CD4-positive, alpha-beta memory T cell (primary cell): ENCODE measurements at places on chromosomes 6 and 20. TPM values are rescaled to one million over a fixed set of nuclear protein-coding genes. Genes with fewer than 3 reads are reported as not detected.
A peak's percentile ranks its signal among the peaks of the same experiment; 100 is the strongest.

DNA sequence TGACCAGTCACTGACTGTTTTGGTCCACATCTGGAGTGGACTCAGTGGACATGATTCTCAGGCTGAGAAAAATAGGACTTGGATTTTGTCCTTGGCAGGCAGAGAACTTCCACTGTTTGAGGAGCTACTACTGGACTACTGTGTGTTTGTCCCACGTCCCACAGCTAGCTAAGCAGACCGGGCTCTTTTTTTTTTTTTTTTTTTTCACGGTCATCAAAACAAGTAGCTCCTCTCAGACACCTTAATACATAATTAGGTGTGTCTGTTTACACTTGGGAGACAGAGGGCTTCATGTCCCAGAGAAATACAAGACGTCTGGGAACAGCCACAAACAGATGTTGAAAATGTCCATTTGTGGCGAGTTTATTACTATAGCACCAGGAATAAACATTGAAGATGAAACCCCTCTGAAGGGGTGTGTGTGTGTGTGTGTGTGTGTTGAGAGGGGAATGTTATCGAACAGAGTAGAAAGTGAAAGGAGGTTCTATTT lies 155.0 kb upstream of the SUPT3H start:
- no peak for DNase-seq
- no peak overlapping the region for H3K27ac ChIP-seq
- no peaks in the 10 kb centered on the region for H3K4me1 ChIP-seq
- H3K27me3 ChIP-seq: no peaks in the 10 kb centered on the region

GRCh38 chr20:40241596-40242343 lies 447.3 kb downstream of the MAFB start:
- H3K27ac ChIP-seq: no peak overlapping the region
- DNase-seq: no peak
- H3K4me1 ChIP-seq: no peaks in the 10 kb centered on the region
- no peaks in the 10 kb centered on the region for H3K27me3 ChIP-seq
- no peaks in the 10 kb centered on the region for H3K36me3 ChIP-seq
- no peak overlapping the region for H3K4me3 ChIP-seq

HUS1B gene
- 0.78 TPM for total RNA-seq

TSPO2 gene
- not detected for total RNA-seq

DNA sequence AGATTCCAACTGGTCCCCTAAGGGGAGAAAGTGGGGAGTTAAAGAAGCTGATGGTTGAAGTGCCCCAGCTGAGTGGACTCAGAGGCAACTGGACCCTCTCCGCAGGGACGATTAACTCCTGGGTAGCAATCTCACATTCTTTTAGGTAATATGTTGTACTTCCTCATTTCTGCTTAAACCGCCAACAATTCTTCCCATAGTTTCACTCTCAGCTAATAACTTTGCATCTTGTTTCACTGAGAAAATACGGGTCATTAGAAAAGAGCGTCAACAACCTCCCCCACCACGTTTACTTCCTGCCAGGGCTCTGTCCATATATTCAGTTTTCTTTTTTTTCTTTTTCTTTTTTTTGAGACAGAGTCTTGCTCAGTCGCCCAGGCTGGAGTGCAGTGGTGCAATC lies 39.5 kb upstream of the CHD6 start:
- no peak overlapping the region for H3K4me3 ChIP-seq
- H3K4me1 ChIP-seq: no peaks in the 10 kb centered on the region
- no peak for DNase-seq
- no peak overlapping the region for H3K27ac ChIP-seq
- no peaks in the 10 kb centered on the region for H3K36me3 ChIP-seq
- H3K27me3 ChIP-seq: no peaks in the 10 kb centered on the region

NKX2-2 gene
- not detected for total RNA-seq

DNA sequence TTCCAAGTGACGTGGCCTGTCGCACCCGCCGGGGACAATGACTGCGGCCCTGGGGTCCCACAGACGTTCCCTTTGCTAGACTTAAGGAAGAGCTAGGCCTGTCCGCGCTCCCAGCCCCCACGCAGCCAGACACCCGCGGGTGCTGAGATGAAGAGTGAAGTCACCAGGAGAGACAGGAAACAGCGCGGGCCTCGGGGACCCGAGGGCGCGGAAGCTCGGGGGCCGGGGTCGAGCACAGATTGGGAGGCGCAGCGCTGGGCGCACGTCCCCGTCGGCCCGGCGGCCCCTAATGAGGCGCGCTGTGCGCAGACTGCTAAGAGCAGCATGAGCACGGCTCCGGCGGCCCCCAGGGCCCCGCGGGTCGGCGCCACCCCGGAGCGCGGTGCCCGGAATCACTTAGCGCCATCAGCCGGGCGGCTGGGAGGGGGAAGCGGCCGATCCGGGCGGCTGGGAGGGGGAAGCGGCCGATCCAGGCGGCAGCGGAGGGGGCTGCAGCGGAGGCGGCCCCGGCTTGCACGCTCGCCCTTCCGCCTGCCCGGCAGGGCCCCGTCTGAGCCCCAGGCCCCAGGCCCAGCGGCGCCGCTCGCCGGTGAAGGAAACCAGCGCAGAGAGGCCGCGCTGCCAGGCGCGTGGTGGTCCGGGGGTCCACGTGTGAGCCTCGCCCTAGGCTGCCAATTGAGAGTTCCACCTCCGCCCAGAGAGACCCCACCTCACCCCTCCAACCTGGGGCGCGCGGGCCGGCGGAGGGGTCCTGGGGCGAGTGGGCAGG lies 8.3 kb upstream of the AVP start:
- H3K27me3 ChIP-seq: peaks cover 6% of the 10 kb centered on the region
- no peak overlapping the region for H3K4me3 ChIP-seq
- H3K4me1 ChIP-seq: peaks cover 16% of the 10 kb centered on the region
- peak overlapping the region; percentile 39 for H3K27ac ChIP-seq

DNA sequence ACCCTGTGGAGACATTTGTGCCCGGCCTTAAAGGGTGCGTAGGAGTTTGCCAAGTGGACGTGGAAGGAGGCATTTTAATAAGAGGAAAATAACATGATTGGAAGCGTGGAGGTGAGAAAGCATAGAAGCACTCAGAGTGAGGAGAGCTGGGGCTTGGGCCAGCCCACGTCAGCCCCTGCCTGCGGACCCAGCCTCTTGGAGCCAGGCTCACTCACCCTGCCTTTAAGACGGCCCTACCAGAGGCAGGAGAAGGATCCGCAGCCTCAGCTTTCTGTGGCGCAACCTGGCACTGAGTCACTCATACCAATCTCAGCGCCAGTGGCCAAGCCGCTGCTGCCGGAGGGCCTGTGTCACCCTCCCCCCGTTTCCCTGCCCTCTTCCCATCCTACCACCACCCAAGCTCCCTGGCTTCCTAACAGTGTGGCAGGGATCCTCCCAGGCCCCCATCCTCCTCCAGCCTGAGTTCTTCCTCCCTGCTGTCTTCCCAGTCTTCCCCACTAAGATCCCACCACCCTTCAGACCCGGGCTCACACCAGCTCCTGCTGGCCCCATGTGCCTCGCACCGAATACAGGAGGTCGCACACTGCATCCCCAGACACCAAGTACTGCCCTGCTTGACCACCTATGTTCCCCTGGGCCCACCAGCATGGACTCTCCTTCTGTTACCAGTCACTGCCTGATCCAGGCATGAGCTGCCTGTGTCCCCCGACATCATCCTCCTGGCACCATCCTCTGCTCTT lies 285.2 kb downstream of the UST start:
- no peak for DNase-seq
- no peaks in the 10 kb centered on the region for H3K36me3 ChIP-seq
- H3K27ac ChIP-seq: peak overlapping the region; percentile 36
- H3K4me1 ChIP-seq: peaks cover 51% of the 10 kb centered on the region

DNA sequence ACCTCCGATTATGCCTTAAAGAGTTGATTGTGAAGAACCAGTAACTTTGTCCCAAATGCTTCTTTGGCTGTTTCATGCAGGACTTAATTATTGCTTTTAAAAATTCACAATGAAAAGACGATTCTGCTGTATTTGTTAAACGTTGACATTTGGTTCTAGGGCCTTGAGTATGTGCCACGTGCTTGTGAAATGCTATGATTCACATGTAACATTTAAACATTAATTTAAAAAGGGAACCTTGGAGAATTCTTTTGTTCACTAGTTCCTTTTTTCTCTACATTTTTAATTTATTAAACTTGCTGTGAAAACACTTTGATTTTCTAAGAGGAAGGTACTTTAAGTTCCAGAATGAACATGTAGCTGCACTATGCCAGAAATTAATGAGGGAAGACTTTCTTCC lies 9.5 kb downstream of the GZF1 start:
- no peak overlapping the region for H3K27ac ChIP-seq
- DNase-seq: no peak
- H3K4me1 ChIP-seq: peaks cover 9% of the 10 kb centered on the region
- no peaks in the 10 kb centered on the region for H3K27me3 ChIP-seq

UBD gene
- total RNA-seq: not detected

DNA sequence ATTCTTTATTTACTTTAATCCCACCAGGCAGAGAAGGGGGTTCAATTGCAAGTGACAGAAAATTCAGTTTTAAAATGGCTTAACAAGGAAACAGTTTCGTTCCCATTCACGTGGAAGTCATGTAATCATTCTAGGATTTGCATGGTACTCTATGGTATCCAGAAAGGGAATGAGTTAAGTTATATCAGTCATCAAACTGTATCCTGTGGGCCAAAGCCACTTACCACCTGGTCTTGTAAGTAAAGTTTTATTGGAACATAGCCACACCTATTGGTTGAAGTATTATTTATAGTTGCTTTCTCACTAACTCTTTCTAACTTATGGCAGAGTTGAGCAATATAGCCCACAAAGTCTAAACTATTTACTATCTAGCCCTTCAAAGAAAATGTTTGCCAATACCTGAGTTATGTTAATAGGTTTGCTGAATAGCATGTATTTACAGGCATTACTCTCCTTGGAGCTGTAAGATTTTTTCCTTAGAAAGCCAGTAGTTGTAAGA lies 10.2 kb upstream of the MMS22L start:
- H3K27ac ChIP-seq: no peak overlapping the region
- no peak for DNase-seq
- H3K4me1 ChIP-seq: no peaks in the 10 kb centered on the region

GRCh38 chr6:5540370-5540769 lies 279.1 kb downstream of the FARS2 start:
- DNase-seq: no peak
- no peaks in the 10 kb centered on the region for H3K27me3 ChIP-seq
- no peak overlapping the region for H3K4me3 ChIP-seq
- peaks cover 4% of the 10 kb centered on the region for H3K36me3 ChIP-seq
- no peaks in the 10 kb centered on the region for H3K4me1 ChIP-seq
- no peak overlapping the region for H3K27ac ChIP-seq

DNA sequence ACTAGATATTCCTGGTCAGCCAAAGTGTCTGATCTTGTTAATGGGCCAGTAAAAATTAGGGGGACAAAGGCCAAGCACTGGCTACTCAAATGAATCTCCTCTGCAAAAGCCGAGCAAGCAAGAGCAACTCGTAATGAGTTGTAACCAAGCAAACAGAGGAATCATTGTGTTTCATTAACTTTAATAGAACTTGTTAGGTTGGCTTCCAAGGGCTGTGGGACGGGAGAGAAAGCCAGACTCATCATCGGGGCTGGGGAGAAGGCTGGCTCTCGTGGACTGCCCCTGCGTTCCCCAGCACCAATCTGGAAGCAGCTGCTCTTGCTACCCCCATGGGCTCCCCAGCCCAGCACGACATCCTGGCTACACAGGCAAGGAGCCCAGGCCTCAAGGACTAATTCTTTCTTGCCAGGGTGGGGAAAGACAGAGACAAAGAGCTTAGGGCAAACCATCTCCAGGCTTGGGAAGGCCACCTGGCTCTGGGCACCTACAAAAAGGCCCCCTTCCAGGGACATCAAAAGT lies 10.5 kb upstream of the SCUBE3 start:
- peaks cover 22% of the 10 kb centered on the region for H3K27me3 ChIP-seq
- no peaks in the 10 kb centered on the region for H3K36me3 ChIP-seq
- no peak overlapping the region for H3K27ac ChIP-seq
- no peaks in the 10 kb centered on the region for H3K4me1 ChIP-seq
- no peak for DNase-seq

ZNF831 gene
- 49.0 TPM for total RNA-seq

- H3K27me3 ChIP-seq: no peaks in the 10 kb centered on the region
- peak overlapping the region; percentile 9 for H3K27ac ChIP-seq
- DNase-seq: no peak
- H3K4me1 ChIP-seq: no peaks in the 10 kb centered on the region
- H3K4me3 ChIP-seq: no peak overlapping the region
These were observed 8.4 kb upstream of the COL20A1 start for GRCh38 chr20:63284544-63284949.

SIRPB1 gene
- total RNA-seq: 4.7 TPM

- H3K36me3 ChIP-seq: no peaks in the 10 kb centered on the region
- no peak overlapping the region for H3K27ac ChIP-seq
- H3K27me3 ChIP-seq: no peaks in the 10 kb centered on the region
These were observed 129.2 kb downstream of the PDSS2 start for GRCh38 chr6:107330168-107330567.

TTK gene
- 0.61 TPM for total RNA-seq

DNA sequence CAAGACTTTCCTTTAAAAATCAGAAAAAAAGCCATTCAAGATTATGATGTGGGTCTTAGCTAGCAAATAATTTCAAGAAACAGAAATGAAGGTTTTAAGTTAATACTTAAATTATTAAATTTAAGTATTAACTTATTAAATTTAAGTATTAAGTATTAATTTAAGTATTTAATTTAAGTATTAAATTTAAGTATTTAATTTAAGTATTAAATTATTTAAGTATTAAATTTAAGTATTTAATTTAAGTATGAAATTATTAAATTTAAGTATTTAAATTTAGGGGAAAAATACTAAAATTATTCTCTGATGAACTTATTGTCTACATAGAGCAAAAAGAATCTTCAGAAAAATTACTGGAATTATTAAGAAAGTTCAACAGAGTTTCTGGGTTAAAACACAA lies 829.3 kb upstream of the FLRT3 start:
- no peak overlapping the region for H3K27ac ChIP-seq
- DNase-seq: no peak
- H3K4me3 ChIP-seq: no peak overlapping the region
- no peaks in the 10 kb centered on the region for H3K36me3 ChIP-seq

TRMT11 gene
- total RNA-seq: 30.8 TPM

DNA sequence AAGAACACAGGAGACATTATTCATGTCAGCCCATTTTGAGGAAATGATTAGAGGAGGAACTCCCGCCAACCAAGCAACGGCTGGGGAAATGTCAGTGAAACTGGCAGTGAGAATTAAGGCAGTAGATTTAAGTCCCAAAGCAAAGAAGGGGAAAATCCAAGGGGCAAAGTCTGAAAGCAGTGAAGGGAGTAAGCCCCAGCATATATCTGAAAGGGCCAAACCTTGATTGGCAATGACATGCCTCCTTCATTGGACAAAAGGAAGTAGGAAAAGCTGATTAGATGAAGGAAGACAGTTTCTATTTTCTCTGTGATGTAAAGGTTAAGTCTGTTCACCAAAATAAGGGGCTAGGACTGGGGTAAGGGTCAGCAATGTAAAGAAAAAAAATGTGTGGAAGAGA lies 190.3 kb downstream of the RNF144B start:
- no peaks in the 10 kb centered on the region for H3K4me1 ChIP-seq
- no peaks in the 10 kb centered on the region for H3K36me3 ChIP-seq
- no peak overlapping the region for H3K27ac ChIP-seq

DNA sequence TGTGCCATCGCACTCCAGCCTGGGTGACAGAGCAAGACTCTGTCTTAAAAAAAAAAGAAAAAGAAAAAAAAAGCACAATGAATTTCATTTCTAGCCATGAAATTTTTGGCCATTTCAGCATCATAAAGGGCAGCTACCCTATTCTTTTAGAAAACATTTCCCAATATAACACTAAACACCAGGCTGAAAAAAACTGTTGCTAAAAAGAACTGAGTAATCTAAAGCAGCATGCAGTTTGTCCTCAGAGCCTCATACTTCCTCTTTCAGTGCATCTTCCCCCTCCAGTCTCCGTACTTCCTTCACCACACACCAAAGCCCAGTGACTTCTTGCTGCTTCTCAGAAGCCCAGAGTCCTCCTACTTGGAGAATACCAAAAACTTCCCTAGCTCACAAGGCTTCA lies 5.6 kb upstream of the IFNGR1 start:
- H3K36me3 ChIP-seq: no peaks in the 10 kb centered on the region
- no peak overlapping the region for H3K27ac ChIP-seq

DDX27 gene
- total RNA-seq: 60.3 TPM
